Posterior vena cava (tissue), 2 donors: ENCODE measurements at places on chromosomes 3 and 15. TPM values are rescaled to one million over a fixed set of nuclear protein-coding genes. Genes with fewer than 3 reads are reported as not detected.

DNA sequence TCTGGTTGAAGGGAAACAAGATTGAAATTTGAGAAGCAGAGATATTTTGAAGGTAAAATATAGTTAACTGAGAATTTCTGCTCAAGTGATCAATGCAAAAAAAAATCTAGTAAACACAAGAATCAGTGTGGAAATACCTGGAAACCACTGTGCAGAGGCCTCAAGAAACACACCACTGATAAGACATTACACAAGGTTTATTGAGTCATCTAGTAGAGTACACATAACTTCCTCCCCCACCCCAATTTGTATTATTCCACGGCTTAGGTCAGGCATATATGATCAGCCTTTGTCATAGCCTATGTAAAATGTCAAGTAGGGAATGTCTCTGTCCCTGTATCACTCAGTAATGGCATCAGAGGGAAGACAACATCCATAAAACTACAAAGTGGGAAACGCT is 447.8 kb upstream of the BCHE start:
- no peak for DNase-seq

DNA sequence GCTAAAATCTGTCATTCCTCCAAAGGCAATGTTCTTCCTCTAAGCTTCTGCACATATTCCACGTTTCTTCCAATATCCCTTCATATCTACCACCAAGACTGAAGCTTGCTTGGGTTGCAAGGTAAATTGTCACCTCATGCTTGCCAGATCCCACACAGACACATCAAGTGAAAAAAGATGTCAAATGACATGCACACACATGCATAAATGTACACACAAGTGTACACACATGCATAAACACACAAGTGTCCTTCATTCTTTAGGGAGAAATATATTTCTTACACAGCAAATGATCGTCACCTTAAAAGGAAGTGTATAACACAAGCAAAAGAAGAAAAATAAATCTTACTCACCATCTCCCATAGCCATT is 59.4 kb downstream of the CLASP2 start:
- no peak for DNase-seq

DNA sequence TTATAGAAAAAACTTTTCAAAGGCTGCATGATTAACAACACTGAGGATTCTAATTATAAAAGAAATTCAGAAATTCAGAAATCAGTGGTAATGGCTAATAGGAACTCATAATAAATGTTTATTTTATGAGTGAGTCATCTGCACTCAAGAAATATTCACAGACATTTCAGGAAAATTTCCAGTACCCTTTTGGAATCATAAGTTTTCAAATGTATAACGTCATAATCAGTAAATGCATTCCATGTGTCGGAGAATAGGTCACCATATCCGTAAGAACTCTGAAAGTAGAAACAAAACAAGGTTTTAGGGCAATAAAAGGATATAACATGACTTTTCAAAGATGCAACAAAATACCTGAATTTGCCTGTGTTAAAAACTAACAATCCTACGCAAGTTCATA is 24.7 kb downstream of the EOGT start:
- no peak for DNase-seq

GRCh38 chr3:197801891-197802778 is 11.1 kb downstream of the LRCH3 start:
- DNase-seq = no peak

DNA sequence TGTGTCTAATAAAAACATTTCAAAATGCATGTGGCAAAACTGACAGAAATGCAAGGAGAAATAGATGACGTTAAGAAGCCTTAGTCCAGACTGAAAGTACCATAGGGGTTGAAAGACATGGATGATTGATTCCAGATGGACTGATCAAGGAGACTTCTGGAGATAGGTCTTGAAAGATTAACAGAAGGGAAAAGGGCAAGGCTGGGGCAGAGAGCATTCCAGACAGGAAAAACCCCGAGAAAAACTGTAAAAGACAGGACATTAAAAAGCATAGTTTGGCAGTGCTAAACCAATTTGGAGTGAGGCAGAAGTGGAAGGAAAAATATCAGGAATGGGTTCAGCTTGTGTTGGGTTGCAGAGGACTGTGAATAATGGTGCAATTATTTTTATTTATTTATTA is 375.2 kb upstream of the SGO1 start:
- DNase-seq = no peak

- no peak for DNase-seq
These were observed 552.6 kb upstream of the GOLIM4 start for GRCh38 chr3:168648321-168648720.

GRCh38 chr3:150469931-150470740 is 62.0 kb downstream of the TSC22D2 start:
- DNase-seq = no peak

- no peak for DNase-seq
These were observed 129.4 kb upstream of the SNTN start for GRCh38 chr3:63523100-63523499.

- peak; percentile 87 for DNase-seq
These were observed 20.3 kb upstream of the CSPG4 start for GRCh38 chr15:75732809-75733451.

GRCh38 chr3:64222501-64223111 is 2.7 kb downstream of the PRICKLE2 start:
- DNase-seq = no peak

GRCh38 chr3:156682501-156682900 is 8.1 kb downstream of the TIPARP start:
- no peak for DNase-seq

DNA sequence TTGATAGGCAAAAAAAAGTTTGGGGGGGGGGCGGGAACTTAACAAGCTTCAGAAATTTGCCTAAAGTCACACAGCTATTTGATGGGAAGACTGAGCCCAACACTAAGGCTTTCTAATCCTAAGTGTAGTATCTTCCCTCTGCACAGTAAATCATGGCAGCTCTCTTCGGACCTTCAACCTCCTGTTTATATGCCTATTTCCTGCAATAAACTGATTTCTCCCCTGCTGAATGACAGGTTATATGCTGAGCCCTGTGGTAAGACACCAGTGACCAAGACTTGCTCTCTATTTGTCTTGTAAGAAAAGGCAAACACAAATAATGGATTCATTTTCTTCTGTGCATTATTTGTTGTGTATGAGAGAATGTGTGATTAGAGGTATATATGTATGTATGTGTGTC is 355.8 kb upstream of the ARRDC4 start:
- no peak for DNase-seq

- DNase-seq = no peak
These were observed 10.4 kb upstream of the SEMA4B start for GRCh38 chr15:90190606-90191343.

DNA sequence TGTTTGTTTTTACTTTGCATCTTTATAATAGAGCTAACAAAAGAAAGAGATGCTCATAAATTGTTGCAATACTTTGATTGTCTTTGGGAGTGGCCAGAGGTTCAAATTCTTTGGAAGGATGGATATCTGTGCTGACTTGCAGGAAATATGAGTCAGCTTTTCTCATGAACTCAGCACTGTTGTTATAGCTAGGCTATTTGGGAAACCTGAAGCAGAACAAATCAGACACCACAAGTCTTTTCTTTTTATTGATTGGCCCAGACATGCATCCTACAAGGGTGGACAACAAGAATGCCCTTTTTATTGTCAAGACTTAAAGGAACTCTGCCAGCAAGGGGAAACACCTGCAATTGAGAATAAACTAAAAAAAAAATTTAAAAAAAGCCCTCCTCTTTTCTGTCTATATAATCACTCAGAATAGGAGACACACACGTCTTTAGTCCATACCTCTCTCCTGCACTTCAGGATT is 4.6 kb upstream of the DENND4A start:
- DNase-seq = no peak

DNA sequence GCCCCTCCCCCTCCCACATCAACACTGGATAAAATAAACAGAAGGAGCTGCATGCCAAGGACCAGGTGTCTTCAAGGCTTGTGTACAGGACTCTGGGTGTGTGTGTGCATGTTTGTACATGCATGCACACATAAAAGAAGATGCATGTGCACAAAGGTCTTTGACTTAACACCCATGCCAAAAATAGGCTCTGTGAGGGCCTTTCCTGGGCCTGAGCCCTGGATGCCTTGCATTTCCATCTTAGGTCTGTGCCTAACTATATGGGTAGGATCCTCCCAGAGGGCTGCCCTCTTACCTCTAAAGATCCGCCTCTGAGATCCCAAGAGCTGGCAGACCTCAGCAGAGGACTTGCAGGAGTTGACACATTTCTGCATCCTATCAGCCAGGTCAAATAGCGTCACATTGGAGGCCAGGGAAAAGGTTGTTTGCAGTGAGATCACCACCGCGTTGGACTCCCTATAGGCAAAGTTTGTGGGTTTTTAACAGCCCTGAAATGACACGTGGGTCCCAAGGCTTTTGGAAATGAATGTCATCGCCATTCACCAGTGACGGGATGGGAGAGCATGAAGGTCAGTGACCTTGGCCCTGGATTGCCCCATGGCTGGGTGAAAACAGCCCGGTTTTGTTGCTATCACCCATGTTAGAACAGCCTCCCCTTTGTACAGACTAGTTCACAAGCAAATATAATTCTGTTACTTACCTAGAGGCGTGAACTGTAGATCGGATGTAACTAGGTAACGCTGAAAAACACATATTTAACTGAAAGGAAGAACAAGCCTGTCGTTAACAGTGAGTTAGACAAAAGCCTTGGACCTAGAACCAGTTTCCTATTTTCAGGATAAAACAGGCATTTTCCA is 54.0 kb downstream of the HEG1 start:
- no peak for DNase-seq

DNA sequence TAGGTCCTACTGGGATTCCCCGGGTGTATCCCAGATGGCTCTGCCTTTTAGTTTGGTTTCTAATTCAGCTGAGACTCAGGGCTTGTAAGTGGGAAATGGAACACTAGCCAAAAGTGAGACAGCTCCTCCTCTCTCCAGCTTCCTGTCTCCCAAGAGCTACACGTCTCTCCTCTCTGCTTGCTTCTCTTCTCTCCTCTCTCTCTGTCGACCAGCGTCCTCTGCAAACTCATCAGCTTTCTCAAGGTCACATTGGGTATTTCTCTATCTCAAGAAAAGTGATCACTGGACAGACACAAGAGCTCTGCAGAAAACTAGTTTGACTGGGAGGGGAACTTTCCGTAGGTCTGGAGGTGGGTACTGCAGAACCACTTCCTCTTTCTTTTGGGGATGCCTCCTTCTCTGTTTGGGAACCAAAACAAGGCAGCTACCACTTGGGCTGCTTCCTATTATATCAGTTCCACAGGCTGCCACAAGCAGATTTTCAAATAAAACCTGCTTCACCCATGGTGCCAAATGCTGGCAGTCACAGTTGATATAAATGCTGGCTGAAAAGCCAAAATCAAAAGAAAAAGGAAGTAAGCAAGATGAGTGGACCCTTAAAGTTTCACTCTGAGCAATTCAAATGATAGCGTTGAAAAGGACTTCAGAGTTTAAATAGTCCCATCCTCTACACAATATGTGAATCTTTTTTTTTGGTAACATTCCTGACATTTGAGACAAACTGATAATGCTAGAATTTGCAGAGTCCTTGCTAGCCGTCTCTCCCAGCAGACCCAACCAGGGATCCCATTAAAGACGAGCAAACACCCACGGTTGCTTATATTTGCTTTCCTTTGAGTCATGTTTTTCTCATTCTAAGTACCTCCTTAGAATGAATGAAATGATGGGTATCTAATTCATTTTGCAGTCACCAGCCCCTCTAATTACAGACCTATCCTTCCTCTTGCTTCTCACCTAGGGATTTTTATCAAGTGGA is 7.2 kb upstream of the DYNC1LI1 start:
- DNase-seq = no peak

DNA sequence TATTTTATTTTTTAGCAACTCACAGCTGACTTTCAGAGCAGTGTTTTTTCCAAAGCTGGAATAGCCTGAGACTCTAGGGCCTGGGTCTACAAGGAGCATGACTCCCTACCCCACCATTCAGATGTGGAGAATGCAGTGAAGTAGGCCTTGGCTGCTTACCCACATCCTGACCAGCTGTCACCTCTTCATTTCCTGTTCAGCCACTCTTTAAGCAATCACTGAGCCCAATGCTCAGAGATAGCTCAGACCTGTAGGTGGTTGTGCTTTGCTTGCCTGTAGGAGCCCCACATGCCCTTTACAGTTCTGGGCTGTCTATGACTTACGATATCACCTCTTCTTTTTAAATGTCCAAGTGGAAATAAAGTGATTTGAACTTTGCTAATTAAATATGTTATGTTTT is 148.1 kb downstream of the NEK11 start:
- no peak for DNase-seq

DNA sequence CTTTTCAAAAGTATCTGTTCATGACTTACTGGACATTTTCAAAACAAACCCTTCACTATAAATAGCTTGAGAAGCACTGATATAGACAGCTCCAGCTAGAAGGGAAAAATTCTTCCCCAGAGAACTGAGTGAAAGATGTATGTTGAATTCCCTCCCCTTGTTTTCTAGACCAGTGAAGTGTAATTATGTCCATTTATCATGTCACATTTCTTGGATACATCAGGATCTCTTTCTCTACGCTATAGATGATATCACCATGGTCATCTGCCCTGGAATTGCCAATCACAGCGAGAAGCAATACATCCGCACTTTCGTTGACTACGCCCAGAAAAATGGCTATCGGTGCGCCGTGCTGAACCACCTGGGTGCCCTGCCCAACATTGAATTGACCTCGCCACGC is 66.3 kb downstream of the RLBP1 start:
- no peak for DNase-seq

GRCh38 chr15:88894819-88895767 is at the start of gene HAPLN3:
Gene HAPLN3, minus strand, starts transcription at chr15:88895544. Its CDS starts 8,246 bp downstream, at chr15:88887298.
- no peak for DNase-seq

GRCh38 chr3:172071780-172072330 is 32.5 kb downstream of the FNDC3B start:
- no peak for DNase-seq

- DNase-seq = no peak
These were observed 179.1 kb downstream of the WDR72 start for GRCh38 chr15:53580366-53580765.

DNA sequence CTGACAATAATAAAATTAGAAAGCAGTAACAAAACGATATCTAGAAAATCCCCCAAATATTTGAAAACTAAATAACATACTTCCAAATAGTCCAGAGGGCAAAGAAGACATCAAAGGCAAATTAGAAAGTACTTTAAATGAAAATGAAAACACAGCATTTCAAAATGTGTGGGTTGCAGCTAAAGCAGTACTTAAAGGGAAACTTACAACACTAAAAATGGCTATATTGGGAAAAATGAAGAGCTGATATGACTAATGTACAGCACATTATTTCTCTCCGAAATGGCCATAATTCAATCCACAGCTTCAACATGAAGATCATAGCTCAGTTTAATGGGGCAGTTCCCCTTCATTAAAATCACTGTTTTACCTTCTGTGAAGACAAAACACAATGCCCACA is 71.9 kb downstream of the FBXL22 start:
- DNase-seq = no peak

- DNase-seq = no peak
These were observed 733.0 kb upstream of the DPPA4 start for GRCh38 chr3:110070161-110070916.

The APOD gene
- 388 TPM for total RNA-seq

The SLC22A14 gene
- 0.38 TPM for total RNA-seq

The RFT1 gene
- 15.7 TPM for total RNA-seq

The SLC22A13 gene
- 0.48 TPM for total RNA-seq
